ACHN (cell line): ENCODE measurements at places on chromosomes 12 and 14.

- DNase-seq: no peak
These were observed 190.4 kb downstream of the SLC5A8 start for GRCh38 chr12:101019667-101020066.

- no peak for DNase-seq
These were observed 4.2 kb upstream of the SLC8A3 start for GRCh38 chr14:70192915-70193314.

- no peak for DNase-seq
These were observed 179.6 kb upstream of the RPH3A start for GRCh38 chr12:112611908-112612307.

- no peak for DNase-seq
These were observed 338.5 kb downstream of the FSCB start for GRCh38 chr14:44168566-44168965.

DNA sequence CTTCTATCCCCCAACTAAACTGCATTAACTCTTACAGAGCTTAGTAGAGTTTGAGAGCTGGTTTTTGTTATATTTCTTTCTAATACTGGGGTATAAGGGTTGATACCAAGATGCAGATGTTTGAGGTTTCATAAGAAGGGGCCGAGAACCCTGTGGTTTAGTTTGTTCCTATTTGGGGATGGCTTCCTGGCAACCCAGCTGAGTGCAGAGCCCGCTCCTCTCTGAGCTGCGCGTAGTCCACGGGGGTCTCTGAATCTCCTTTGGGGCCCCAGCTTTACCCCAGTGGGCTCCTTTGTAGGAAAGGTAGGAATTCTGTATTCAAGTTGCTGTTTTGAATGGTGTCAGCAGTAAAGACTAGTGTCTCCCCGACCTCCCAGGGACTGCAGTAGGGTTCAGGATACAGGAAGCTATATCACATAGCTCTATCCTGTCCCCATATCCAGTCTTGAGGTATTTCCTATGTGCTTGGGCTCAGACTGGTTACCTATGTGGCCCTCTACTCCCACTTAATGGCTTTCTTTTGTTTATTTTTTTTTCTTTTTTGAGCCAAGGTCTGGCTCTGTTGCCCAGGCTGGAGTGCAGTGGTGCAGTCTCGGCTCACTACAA, 25.4 kb downstream of the PLXNC1 start:
- no peak for DNase-seq

DNA sequence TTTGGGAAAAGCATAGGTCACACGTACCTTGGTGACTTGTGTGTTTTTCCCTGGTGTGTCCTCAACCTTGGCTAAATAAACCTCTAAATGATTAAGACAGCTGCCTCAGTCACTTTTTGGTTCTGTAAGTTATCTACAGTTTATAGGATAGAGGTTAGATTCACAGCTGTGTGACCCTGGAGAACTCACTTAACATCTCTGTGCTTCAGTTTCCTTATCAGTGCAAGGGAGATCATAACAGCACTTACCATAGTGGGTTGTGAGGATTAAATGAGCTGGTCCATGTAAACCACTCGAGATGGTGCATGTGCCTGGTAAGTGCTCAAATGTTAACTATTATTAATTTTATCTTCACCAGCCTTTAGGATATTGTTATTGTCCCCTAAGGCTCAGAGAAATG, 35.4 kb upstream of the CHST11 start:
- DNase-seq: no peak

DNA sequence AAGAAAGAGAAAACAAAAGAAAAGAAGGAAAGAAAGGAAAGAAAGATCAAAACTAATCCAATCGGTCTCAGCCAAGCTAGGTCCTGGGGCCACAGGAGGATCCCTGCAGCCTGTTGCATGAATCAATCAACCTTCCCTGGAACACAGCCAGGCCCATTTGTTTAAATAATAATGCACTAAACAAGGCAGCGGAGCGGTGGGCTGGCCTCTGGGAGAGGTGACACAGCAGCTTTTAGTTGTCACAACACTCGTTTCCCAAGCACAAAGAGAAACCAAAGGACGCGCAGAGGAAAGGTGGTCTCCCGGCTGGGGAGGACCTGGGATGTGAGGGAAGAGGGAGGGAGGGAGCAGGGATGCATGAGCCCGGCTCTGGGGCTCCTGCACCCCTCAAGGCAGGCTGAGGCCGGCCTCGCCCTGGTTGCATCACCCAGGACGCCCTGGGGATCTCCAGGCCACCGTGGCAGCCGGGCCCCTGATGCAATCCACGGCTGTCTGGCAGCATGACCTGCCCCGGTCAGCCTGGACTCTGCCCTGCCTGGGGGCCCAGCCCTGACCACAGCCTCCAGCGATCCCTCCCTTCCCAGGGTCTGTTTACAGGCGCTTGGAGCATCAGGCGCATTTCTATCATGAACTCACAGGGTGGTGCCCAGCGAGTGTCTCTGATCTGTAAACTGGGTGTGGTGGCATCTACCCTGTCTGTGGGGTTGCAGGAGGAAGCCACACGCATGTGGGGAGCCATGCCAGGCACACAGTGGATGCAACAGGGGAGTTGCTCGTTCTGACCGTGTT, 32.5 kb downstream of the MMP17 start:
- no peak for DNase-seq

DNA sequence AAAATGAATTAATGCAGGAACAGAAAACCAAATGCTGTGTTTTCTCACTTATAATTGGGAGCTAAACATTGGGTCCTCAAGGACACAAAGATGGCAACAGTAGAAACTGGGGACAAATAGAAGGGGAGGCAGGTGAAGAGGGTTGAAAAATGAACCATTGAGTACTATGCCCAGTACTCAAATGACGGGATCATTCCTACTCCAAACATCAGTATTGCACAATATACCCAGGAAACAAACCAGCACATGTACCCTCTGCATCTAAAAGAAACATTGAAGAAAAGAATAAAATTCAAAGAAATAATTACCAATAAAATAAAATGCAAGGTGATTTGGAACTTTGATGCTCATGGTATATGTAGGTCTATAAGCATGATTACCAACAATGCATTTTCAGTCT, 110.8 kb downstream of the LMO3 start:
- no peak for DNase-seq

DNA sequence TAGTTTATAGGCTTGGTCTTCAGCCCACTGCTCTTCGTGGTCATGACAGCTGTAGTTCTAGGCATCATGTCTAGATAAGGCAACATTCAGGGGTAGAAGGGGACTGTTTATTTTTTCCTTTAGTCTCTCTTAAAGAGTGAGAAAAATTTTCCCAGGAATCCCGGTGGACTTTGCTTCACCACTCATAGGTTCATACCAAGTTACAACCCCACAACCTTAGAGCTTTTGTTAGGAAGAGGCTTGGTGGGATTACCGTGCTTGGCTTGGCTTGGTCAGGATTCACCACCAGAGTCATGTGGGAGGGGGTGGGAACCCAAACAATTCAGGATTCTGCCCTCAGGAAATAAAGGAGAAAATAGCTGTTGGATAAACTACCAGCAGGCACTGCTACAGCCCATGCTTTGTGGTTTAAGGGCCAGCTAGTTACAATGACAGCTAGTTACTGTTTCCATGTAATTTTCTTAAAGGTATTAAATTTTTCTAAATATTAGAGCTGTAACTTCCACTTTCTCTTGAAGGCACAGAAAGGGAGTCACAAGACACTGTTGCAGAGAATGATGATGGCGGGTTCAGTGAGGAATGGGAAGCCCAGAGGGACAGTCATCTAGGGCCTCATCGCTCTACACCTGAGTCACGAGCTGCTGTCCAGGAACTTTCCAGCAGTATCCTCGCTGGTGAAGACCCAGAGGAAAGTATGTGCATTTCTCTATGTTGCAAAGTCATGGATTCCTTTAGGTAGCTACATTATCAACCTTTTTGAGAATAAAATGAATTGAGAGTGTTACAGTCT, 25.9 kb upstream of the PAPLN start:
- no peak for DNase-seq

- DNase-seq: no peak
These were observed 36.1 kb downstream of the NCOR2 start for GRCh38 chr12:124531281-124531745.

- no peak for DNase-seq
These were observed 13.0 kb upstream of the TPCN1 start for GRCh38 chr12:113208041-113208934.

- peak; percentile 41 for DNase-seq
These were observed 112.7 kb downstream of the SCARB1 start for GRCh38 chr12:124750787-124751471.

GRCh38 chr12:81797100-81797499, 38.0 kb upstream of the PPFIA2 start:
- DNase-seq: peak; percentile 54

- DNase-seq: no peak
These were observed at the start of gene DEGS2 for GRCh38 chr14:100159094-100159864. Gene DEGS2 (minus strand): TSS chr14:100159645. CDS start chr14:100159587, 58 bp downstream.

GRCh38 chr12:94112121-94112520, 36.3 kb upstream of the PLXNC1 start:
- DNase-seq: no peak
